ENCODE measurements at places on chromosomes 2 and 18. TPM values are rescaled to one million over a fixed set of nuclear protein-coding genes. Genes with fewer than 3 reads are reported as not detected.

The TCF7L1 gene
- total RNA-seq, result 2.9 TPM

The KIAA2012 gene
- total RNA-seq, result not detected

The RGPD4 gene
- total RNA-seq, result not detected

The KHK gene
- total RNA-seq, result 1.8 TPM

The CDH20 gene
- total RNA-seq, result not detected

GRCh38 chr2:40371525-40372282 lies 80.2 kb downstream of the SLC8A1 start:
- no peaks in the 10 kb centered on the region for H3K27me3 ChIP-seq
- no peak overlapping the region for H3K4me3 ChIP-seq
- peaks cover 17% of the 10 kb centered on the region for H3K4me1 ChIP-seq
- peak; percentile 16 for DNase-seq
- H3K27ac ChIP-seq, result peak overlapping the region; percentile 76

DNA sequence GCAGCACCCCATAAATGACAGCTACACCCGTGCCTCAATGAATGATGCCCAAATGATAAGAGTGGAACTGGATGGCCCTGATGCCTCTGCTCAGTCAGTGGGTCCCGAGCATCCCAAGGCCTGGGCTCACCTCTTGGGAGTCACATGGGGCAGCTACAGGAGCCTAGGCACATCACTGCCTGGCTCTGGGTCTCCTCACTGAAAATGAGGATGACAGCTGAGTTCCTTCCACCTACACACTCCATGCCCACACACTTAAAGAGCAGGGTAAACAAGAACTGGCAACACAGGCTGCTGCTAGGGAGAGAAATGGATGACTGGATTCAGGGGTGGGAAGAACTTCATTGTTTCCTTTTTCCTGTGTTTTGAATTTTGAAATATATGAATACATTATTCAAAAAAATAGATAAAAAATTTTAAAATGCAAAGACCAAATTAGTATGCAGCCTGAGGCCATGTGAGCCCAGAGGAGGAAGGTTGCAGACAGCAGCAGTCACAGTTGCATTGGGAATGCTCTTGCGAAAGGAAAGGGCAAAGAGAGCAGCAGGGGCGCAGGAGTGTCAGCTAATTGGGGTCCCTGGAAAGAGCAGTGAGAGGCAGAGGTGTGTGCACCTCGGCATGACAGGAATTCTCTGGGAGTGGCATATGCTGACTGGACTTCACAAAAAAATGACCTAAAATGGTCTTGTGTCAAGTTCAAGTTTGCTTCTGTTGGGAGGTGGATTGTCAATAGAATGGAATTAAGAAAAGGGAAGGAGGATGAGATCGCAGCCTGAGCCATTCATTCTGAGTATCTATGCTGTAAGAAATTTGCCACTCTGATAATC lies 327.1 kb downstream of the CELF4 start:
- DNase-seq, result no peak
- no peaks in the 10 kb centered on the region for H3K36me3 ChIP-seq
- H3K4me1 ChIP-seq, result no peaks in the 10 kb centered on the region
- peaks cover 15% of the 10 kb centered on the region for H3K27me3 ChIP-seq

DNA sequence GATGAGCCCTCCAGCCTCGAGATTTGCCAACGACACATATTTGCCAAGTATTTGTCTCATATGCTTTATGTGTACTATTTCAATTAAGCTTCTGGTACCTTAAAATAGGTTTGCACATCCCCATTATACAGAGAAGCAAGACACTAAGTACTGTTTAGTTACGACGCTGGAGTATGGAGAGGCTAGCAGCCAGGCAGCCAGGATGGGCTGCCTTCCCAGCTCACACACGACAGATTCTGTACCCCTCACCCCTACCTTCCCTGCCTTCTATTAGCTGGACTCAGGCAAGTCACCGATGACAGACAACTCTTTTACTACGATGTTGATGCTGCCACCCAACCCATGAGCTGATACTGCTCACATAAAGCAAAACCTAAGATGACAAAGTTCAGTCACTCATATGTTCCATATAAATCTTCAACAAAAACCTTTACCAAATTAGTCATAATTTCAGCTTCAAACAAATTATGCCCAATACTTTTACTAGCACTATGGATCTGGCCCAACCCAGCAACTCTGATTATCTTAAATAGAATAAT lies 17.0 kb downstream of the PDIA6 start:
- H3K27ac ChIP-seq, result no peak overlapping the region
- no peak for DNase-seq
- peaks cover 7% of the 10 kb centered on the region for H3K4me1 ChIP-seq
- H3K36me3 ChIP-seq, result peaks cover 27% of the 10 kb centered on the region

GRCh38 chr2:85503851-85504777 lies 34.9 kb upstream of the MAT2A start:
- H3K27me3 ChIP-seq, result no peaks in the 10 kb centered on the region
- peak overlapping the region; percentile 20 for H3K27ac ChIP-seq
- no peaks in the 10 kb centered on the region for H3K36me3 ChIP-seq
- no peaks in the 10 kb centered on the region for H3K4me1 ChIP-seq
- DNase-seq, result no peak

- H3K27me3 ChIP-seq, result no peaks in the 10 kb centered on the region
- no peak overlapping the region for H3K4me3 ChIP-seq
- no peaks in the 10 kb centered on the region for H3K36me3 ChIP-seq
- H3K27ac ChIP-seq, result no peak overlapping the region
- no peak for DNase-seq
Measured at GRCh38 chr2:105786231-105787230, 41.8 kb downstream of the NCK2 start.

DNA sequence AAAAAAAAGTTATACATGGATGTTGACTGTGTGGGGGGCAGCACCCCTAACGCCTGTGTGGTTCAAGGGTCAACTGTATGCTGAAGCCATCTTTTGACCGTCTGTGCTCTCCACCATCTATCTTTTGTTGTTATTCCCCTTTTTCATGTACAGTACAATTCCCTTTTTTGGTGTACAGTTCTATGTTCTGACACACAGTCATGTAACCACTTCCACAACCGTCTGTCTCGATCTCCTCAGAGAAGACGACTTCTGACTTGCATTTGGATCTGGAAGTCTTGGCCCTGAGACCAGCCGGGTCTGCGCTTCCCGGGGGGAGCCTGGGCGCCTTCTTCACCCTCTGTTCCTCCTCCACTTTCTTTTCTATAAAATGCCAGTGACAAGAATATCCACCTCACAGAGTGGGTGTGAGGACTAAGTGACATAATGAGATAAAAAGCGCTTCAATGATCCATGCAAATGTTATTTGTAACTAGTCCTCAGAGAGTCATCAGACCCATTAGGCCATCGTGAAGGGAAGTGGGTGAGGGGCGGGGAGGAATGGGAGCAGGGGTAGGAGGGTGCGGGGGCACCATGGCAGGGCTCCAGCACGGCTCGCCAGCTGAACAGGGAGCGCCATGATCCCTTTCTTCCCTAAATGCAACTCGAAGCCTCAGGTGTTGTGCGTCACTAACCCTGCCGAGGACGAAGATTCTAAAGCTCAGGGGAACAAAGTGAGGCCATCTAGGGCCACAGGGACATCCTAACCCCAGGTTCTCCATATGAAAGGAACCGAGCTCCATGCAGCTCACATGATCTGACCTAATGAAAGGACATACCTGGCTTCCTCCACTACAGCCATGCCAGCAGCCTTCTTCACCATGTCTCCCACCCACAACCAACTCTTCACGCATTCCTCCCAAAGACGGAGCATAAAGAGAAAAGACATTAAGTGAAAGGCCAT lies 16.6 kb downstream of the ADCY3 start:
- no peak for DNase-seq
- no peaks in the 10 kb centered on the region for H3K27me3 ChIP-seq
- H3K27ac ChIP-seq, result no peak overlapping the region
- H3K4me1 ChIP-seq, result peaks cover 5% of the 10 kb centered on the region
- H3K4me3 ChIP-seq, result no peak overlapping the region

GRCh38 chr2:9656270-9656766 lies 25.5 kb upstream of the YWHAQ start:
- H3K27me3 ChIP-seq, result no peaks in the 10 kb centered on the region
- DNase-seq, result no peak
- H3K4me1 ChIP-seq, result no peaks in the 10 kb centered on the region

- H3K27ac ChIP-seq, result no peak overlapping the region
Measured at GRCh38 chr2:18104595-18105224, 226.2 kb downstream of the KCNS3 start.

GRCh38 chr2:231769170-231770136 lies 11.6 kb downstream of the PDE6D start:
- DNase-seq, result no peak
- H3K4me1 ChIP-seq, result no peaks in the 10 kb centered on the region
- no peak overlapping the region for H3K4me3 ChIP-seq
- no peaks in the 10 kb centered on the region for H3K27me3 ChIP-seq
- H3K36me3 ChIP-seq, result no peaks in the 10 kb centered on the region
- H3K27ac ChIP-seq, result no peak overlapping the region

DNA sequence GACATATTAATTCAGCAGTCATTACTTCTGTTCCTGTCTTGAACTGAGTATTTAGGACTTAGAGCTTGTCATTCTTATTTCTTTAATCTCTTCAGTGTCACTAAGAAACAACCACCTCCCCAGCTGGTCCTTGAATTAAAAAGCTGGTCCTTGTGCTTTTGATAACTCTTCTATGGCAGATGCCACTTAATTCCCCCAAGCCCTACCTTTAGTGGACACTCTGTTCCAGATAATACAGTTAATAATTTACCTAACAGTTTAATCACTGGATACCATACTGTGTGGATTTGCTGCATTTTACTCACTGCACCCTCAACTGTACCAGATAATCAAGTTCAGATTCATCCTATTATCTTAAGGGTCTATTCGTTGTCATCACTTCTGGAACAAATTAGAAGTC lies 73.1 kb downstream of the SKA1 start:
- no peak for DNase-seq
- H3K4me3 ChIP-seq, result no peak overlapping the region
- no peaks in the 10 kb centered on the region for H3K36me3 ChIP-seq
- no peaks in the 10 kb centered on the region for H3K4me1 ChIP-seq
- H3K27me3 ChIP-seq, result no peaks in the 10 kb centered on the region
- H3K27ac ChIP-seq, result no peak overlapping the region

DNA sequence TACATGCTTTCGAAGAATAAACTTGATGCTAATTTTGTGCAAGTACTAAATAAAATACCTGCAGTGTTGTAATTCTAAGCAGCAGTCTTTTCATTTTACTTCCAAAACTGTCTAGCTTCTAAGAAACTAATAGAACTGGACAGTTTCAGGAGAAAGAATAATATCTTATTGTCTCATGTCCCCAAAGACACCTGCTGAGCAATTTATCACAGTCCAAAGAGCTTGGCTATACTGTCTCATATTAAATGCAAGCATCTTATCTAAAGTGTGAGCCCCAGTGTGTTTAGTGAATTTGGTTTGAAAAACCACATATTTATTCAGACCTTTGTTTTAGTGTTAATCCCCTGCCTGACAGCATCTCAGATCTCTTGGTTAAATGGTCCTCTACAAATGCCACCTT lies 374.3 kb downstream of the TMX3 start:
- DNase-seq, result no peak
- no peak overlapping the region for H3K4me3 ChIP-seq
- H3K4me1 ChIP-seq, result no peaks in the 10 kb centered on the region
- no peaks in the 10 kb centered on the region for H3K36me3 ChIP-seq
- no peak overlapping the region for H3K27ac ChIP-seq

DNA sequence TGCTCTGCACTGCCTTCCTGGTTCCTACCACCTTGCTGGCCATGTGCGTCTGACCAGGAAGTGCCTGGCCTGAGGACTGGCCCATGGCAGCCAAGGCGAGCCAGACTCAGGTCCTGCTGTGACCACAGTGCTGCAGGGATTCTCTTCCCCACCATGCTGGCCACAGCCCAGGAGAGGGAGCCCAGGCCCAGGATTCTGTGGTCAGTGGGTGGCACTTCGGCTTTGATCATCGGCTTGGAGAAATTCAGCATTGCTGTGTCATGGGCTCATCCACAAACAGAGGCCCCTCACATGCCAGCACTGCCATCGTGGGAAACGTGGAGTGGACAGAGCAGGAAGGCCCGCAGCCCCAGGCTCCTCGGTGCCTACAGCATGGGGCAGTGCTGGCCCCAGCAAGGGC lies 211.6 kb downstream of the SEPTIN10 start:
- no peaks in the 10 kb centered on the region for H3K4me1 ChIP-seq
- H3K4me3 ChIP-seq, result no peak overlapping the region
- H3K36me3 ChIP-seq, result no peaks in the 10 kb centered on the region
- no peak overlapping the region for H3K27ac ChIP-seq
- no peak for DNase-seq

DNA sequence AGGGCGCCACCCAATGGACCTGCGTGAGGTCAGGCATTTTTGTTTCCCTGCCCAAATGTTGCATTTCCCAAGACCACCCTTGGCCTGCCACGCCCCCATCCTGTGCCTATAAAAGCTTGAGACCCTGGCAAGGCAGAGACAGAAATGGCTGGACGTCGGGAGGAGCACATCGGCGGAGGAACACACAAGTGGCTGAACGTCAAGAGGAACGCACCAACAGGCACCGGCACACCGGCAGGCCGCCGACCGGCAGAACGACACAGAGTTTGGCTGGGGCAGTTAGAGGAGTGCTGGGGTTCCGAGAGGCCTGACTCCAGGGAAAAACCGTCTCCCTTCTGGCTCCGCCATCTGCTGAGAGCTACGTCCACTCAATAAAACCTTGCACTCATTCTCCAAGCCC lies 35.9 kb downstream of the DCDC2C start:
- no peaks in the 10 kb centered on the region for H3K36me3 ChIP-seq
- no peaks in the 10 kb centered on the region for H3K4me1 ChIP-seq
- H3K27me3 ChIP-seq, result no peaks in the 10 kb centered on the region
- no peak for DNase-seq
- H3K4me3 ChIP-seq, result no peak overlapping the region

DNA sequence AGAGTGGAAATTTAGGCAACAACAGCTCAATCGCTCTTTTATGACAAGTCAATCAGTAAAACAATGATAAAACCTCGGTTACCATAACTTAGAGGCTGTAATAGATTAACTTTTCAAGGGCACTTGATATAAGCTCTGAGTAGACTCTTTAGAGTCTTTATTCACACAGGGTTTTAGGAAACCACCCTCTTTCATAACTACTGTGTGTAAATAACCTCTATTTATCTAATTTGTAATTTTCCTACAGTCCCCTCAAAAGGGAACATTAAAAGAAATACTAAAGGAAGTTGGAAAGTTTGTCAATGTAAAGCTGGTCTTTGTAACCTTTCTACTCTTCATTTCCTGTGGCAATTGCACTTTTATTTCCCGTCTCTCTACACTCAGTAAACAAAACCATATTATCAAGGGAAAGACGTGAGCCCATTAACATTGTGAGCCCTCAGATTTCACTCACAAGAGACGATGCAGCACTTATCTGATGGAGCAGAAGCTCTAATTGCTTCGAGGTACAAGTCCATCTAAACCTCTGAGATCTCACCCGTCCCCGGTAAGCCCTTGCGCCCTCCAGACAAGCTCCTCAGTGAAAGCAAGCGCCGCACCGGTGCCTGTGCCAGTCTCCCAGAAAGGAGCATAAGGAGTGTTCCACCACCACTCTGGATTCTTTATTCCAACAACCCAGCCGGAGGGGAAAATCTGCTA lies 1.1 kb upstream of the HOXD1 start:
- peak overlapping the region; percentile 90 for H3K27ac ChIP-seq
- H3K4me3 ChIP-seq, result peak overlapping the region; percentile 67
- H3K27me3 ChIP-seq, result peaks cover 57% of the 10 kb centered on the region
- DNase-seq, result peak; percentile 38
- no peaks in the 10 kb centered on the region for H3K36me3 ChIP-seq

Measured in transverse colon (tissue), 4 donors.